ENCODE measurements at places on chromosomes 1 and 21.

DNA sequence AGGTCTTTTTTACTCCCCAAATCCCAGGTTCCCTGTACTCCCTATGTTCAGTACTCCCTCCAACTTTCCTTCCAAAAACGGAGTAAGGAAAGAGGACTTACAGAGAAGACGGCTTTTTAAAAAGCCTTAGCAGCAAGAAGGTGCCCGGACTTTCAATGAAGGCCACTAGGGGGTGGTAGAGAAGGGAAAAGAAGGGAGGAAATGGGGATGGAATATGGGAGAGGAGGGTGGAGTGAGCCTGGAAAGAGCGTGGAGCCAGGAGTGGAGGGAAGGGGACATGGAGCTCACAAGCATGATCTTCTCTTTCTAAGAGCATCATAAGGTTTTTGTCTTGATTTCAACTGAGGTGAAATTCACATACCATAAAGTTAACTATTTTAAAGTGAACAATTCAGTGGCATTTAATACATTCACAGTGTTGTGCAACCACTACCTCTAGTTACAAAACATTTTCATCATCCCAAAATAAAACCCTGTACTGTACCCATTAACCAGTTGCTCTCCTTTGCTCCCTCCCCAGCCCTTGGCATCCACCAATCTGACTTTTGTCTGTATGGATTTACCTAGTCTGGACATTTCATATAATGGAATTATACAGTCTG lies 129.9 kb downstream of the ZNF281 start:
- DNase-seq, result no peak

- no peak for DNase-seq
Observed at GRCh38 chr1:205510308-205510950, 6.0 kb downstream of the CDK18 start.

- DNase-seq, result no peak
Observed at GRCh38 chr1:29644812-29645211, 408.5 kb downstream of the PTPRU start.

- no peak for DNase-seq
Observed at GRCh38 chr1:86852782-86853408, 61.0 kb downstream of the SELENOF start.

- no peak for DNase-seq
Observed at GRCh38 chr21:39062196-39062595, 121.1 kb downstream of the PSMG1 start.
